ENCODE measurements at places on chromosomes 2 and 18. TPM values are rescaled to one million over a fixed set of nuclear protein-coding genes. Genes with fewer than 3 reads are reported as not detected.

DNA sequence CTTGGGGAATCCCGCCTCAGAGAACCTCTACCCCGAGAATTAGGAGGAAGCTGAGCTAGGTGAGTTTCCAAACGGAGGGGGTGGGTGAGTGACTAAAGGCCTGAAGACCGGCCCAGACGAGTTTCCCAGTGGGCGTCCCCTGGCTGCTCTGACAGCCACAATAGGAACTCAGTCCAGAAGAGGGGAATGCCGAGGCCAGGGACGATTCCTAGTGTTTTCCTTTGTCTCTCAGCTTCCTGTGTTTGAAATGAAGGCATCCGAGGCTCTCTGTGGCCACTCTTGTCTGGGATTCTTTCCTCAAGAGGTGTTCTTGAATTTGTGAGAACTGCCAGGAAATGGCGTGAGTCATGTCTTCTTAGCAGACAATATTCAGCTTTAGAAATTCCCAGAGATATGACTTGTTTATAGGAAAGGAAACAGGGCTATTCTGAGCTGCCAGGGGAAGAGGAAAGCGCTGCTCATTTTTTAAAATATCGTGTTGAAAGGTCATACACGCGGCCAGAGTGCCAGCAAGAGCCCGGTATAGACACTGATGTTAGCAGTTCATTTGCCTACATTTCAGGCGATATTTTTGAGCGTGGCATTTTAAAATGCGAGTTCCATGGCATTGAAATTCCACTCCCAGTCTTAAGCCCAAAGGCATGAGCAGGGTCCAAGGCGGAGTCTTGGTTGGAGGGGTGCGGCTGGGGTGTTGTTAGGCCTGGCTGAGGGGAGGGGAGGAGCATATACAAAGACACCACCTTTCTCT lies 169.1 kb upstream of the KLF7 start:
- peak; percentile 95 for DNase-seq

GRCh38 chr2:204958371-204958770 lies 413.1 kb downstream of the PARD3B start:
- DNase-seq, result no peak

DNA sequence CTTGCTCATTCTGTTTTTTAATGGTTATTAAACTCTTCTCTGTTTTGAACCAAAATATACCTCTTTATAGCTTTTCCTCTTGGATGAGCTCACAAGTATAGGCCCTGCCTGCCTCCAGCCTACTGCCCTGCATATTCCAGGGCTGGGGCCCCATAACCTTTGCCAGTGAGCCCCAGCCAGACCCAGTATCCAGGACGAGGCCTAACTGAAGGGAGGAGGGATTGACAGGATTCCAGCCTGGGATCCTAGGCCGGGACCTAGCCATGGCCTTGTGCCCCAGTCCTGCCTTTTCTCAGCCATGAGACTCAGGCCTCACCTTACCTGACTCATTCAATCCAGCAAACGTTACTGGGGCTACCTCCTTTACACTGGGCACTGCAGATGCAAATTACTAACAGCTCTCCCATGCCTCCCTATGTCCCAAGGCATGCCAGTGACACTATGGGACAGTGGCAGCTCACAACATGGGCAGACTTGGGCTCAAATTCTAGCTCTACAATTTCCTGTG lies 159.2 kb downstream of the DDX1 start:
- no peak for DNase-seq

GRCh38 chr2:37168217-37168981 lies 11.6 kb upstream of the EIF2AK2 start:
- DNase-seq, result no peak

DNA sequence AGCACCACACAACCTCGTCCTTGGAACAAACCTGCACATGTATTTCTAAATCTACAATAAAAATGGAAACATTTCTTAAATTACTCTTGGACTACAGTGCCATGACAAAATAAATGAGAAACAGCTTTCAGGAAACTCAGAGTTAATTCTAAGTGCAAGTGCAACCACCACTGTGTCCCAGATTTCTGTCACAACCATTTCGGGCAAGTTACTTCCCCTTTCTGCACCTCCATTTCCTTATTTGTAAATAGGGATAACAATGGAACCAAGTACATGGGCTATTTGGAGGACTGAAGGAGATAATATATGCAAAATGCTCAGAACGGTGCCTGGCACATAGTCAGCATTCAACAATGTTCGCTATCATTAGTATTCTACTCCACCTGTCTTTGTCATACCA lies 93.2 kb downstream of the CACNB4 start:
- DNase-seq, result no peak

GRCh38 chr2:88161446-88162244 lies 8.5 kb upstream of the THNSL2 start:
- no peak for DNase-seq

DNA sequence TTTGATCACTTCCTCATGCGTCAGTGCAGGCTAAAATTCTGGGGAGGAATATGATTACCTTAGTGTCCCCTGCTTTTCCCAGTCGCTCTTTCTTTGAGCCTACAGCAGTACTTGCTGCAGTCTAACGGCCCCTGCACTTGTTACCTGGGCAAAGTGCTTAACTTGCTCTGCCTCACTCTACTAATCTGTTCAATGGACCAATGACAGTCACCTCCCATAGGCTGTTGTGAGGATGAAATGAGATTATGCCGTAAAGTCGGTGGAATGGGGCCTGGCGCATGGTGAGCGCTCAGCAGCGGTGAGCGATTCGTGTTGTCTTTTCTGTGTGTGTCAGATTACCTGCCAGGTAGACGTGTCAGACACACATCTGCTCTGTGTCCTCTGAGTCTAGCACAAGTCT lies 5.3 kb downstream of the TNS1 start:
- no peak for DNase-seq

- DNase-seq, result no peak
These were observed 148.8 kb downstream of the TPGS2 start for GRCh38 chr18:36680042-36680441.

GRCh38 chr2:50777954-50778353 lies 254.0 kb downstream of the NRXN1 start:
- no peak for DNase-seq

DNA sequence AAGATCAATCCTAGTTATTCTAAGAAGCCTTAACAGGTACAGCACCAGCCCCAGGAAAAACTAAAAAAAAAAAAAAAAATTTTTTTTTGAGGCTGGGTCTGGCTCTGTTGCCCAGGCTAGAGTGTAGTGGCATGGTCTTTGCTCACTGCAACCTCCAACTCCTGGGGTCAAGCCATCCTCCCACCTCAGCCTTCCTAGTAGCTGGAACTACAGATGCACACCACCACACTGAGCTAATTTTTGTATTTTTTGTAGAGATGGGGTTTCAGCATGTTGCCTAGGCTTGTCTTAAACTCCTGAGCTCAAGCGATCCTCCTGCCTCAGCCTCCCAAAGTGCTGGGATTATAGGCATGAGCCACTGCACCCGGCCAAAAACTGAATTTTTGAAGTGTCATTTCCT lies 10.3 kb upstream of the ALPK2 start:
- DNase-seq, result no peak

GRCh38 chr2:9799011-9799596 lies 44.2 kb upstream of the TAF1B start:
- DNase-seq, result no peak

GRCh38 chr2:215613280-215613679 lies 177.4 kb upstream of the FN1 start:
- DNase-seq, result no peak

- peak; percentile 93 for DNase-seq
These were observed 119.9 kb upstream of the NDUFV2 start for GRCh38 chr18:8982416-8983183.

GRCh38 chr2:240918258-240919091 lies 12.3 kb downstream of the CROCC2 start:
- no peak for DNase-seq

- no peak for DNase-seq
These were observed 20.4 kb downstream of the MBP start for GRCh38 chr18:77111951-77112746.

DNA sequence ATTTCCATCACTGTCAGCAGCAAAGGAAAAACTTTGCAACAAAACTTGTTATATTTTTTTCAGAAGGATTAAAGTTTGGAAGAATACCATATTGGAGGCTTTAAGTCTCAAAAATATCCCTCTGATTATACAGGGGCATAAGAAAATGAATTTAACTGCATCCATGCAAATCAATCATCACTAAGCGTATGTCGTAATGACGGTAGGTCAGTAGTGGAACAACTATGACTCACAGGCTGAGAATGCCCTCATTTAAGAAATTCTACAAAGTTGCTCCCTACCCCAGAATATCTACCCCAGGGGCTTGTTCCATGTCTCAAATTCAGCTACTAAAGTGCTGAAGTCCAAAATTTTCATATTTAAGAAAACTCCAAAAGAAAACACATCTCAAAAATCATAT lies 12.5 kb upstream of the NAB1 start:
- DNase-seq, result no peak

GRCh38 chr2:137255345-137255744 lies 490.0 kb downstream of the THSD7B start:
- no peak for DNase-seq

- no peak for DNase-seq
These were observed 35.1 kb upstream of the SLC14A1 start for GRCh38 chr18:45688833-45689232.

DNA sequence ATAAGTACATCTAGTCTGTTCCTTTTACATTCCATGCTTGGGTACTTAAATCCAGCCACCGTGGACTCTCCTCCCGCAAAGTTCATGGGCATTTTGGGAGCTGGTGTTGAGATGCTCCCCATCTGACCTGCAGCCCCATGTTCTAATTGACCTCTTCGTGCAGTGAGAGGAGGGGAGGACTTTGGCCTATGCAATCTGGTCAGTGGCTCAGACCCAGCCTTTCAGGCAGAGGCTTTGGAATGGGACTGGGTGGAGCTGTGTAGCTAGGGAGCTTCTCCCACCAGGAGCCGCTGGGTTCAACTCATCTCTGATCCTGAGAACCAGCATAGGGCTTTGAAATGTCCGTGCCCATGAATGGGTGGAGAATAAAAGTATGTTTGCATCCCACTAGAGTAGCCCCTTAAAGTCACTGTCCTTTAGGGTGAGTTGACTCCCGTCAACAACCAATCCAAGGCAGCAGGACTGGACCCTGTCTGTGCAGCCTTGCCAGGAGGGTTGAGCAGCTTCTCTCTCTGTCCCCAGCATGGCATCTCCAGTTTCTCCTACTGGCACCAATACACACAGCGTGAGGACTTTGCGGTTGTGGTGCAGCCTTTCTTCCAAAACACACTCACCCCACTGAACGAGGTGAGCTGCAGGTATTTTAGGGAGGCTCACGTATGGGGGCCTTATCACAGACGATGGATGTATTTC lies 120.0 kb upstream of the PPP1CB start:
- DNase-seq, result no peak

DNA sequence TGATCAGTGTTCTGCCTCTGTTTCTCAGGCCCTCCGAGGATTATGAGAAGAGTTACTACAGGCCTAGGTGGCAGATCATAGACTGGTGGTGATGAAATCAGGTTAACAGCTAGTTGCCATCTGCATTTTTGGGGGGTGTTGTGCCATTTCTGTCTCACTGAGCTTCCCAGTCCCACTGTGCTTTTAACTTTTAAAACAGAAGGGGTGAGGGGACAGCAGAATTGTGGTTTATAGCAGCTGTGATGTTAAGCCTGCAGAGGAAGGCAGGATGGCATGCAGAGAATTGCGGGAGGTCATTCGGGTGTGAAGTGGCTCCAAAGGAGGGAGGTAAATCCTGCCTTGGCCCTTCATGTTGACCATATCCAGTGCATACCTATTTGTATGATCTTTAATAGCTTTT lies 5.0 kb downstream of the CAB39 start:
- no peak for DNase-seq

DNA sequence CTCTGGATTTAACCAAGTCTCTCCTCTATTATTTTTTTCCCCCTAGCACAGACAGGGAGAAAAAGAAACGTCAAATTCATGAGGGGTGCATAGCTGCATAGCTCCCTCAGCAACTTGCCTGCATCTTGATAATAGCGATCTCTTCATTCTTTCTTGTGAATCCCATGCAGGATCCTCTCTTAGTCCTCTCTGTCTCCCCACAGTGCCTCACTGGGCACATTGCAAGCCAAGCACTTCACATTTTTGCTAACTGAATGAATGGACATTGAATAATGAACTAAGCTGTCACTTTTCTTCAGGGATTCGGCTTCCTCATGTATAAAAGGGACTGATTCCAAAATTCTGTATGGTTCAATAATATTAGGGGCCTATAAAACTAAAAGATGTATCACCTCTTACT lies 2.9 kb upstream of the EPB41L3 start:
- no peak for DNase-seq

GRCh38 chr2:224934526-224935188 lies 107.6 kb downstream of the DOCK10 start:
- no peak for DNase-seq

GRCh38 chr2:231800493-231801091 lies 14.3 kb downstream of the COPS7B start:
- DNase-seq, result no peak

- DNase-seq, result no peak
These were observed 30.5 kb downstream of the GCKR start for GRCh38 chr2:27527182-27527581.

DNA sequence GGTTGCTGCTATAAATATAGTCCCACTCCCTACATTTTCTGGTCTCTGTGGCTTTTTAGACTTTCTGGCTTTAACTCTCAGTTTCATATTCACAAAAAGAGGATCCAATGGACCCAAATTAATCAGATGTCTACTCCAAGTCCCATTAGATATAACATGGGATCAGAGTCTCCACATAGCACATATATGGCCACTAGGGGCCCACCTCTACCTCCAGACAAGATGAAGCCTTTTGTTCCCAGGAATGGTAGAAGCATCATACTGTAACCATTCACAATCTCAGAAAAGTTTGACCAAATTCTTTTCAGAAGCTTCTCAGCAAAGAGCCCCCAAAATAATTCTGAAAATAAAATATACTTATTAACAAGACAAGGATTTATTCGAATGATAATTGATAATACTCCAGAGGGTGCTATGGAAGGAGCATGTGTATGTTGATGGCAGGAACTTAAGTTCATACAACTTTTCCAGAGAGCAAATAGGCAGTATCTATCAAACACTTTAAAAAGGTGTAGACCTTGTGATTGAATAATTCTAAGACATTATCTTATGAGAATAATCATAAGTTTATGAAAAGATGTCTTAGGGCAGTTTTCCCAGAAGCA lies 382.3 kb upstream of the CRIM1 start:
- DNase-seq, result no peak

GRCh38 chr2:72113847-72114692 lies 33.6 kb downstream of the CYP26B1 start:
- DNase-seq, result no peak

GRCh38 chr18:54946149-54946581 lies 13.1 kb downstream of the CCDC68 start:
- no peak for DNase-seq

The KLHL14 gene
- polyA plus RNA-seq, result not detected

The C2orf80 gene
- not detected for polyA plus RNA-seq

The SH2D6 gene
- 0.18 TPM for polyA plus RNA-seq

The SPC25 gene
- polyA plus RNA-seq, result 4.8 TPM

The INHBB gene
- 3.9 TPM for polyA plus RNA-seq

The TUBA4A gene
- 23.0 TPM for polyA plus RNA-seq

The CDH19 gene
- not detected for polyA plus RNA-seq

The CRYBA2 gene
- 0.26 TPM for polyA plus RNA-seq

The METTL21A gene
- polyA plus RNA-seq, result 11.3 TPM

The CHST10 gene
- polyA plus RNA-seq, result 11.7 TPM

The TFPI gene
- polyA plus RNA-seq, result 10.9 TPM

The ZNF804A gene
- 0.96 TPM for polyA plus RNA-seq

The CFC1 gene
- not detected for polyA plus RNA-seq

The LDLRAD4 gene
- polyA plus RNA-seq, result 0.07 TPM

The ARL5A gene
- polyA plus RNA-seq, result 9.3 TPM

The FAM110C gene
- polyA plus RNA-seq, result not detected

The IFIH1 gene
- 0.96 TPM for polyA plus RNA-seq

All from BJ (cell line).